ENCODE measurements at places on chromosomes 4 and X. TPM values are rescaled to one million over a fixed set of nuclear protein-coding genes. Genes with fewer than 3 reads are reported as not detected.

DNA sequence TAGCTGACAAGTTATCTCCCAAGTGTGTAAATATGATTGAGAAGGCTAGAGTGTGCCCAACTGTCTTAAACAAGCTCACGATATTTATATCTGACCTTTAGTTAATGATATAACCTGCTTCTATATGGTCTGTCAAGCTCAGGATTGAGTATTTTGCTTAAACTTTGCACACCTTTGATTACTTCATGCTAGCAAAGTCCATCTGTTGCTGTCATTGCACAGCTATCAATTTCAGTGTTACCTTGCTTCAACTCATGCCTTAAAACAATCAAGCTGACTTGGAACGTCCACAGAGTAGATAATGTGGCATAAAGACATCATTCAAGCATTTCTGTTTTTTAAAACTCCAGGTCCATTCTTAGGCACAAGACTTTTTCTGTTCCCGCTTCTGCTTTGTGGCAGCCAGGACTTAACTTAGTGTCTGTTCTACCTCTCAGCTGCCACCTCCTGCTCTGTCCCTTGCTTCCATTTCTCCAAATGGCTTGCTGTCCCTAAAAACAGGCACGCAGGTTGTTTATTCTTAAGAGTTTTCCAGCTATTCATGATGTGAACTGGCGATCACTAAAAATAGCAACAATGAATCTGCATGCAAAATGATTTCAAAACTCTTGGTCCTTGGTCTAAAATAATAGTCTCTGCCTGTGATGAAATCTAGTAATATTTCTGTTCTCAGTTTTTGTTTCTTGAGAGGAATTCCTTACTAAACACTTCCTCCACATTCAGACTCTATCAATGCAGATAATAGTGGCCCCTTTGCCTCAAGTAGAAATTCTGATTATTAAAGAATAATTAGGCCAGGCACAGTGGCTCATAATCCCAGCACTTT, 16.3 kb upstream of the NEIL3 start:
- no peak for DNase-seq

The TCEAL6 gene
- total RNA-seq, result not detected

- DNase-seq, result peak; percentile 60
These were observed 34.5 kb upstream of the FAM9C start for GRCh38 chrX:13078739-13079444.

DNA sequence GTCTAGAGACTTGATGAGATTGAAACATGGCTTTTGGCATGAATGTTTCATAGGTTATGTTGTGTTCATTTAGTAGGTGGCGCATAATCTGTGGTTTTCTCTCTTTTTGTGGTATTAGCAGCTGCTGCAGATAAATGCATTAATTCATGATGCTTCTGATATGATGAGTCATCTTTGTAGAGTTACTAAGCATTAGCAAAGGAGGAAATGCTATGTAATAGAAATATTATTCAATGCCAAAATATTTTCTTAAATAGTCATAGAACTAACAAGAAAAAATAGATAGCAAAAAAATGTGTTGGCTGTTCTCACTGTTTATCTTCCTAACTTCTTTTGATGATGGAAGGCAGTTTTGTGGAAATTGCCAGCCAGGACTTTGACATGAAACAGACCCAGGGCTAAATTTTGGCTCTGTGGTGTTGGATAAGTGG, 3.6 kb downstream of the ZXDB start:
- DNase-seq, result peak; percentile 66

The ADGRG2 gene
- total RNA-seq, result not detected

DNA sequence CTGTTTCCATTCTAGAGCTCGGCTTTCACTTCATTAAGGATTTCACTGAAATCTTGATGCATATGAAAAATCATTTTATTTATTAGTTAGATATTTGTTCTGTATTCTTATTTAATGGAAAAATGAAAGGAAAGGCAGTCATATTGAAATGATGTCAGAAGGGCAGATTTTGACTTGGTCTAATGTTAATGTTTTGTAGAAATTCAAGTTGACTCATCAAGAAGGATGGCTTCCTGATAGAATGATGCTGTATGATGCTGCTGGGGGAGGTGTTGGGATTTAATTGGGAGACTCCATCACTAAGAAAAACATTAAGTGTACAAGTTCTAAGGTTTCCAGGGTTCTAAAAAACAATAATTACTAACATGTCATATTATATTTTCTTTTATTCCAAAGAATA, 204.8 kb downstream of the PDGFC start:
- peak; percentile 17 for DNase-seq

- no peak for DNase-seq
These were observed 108.8 kb upstream of the BMP2K start for GRCh38 chr4:78667325-78667724.

DNA sequence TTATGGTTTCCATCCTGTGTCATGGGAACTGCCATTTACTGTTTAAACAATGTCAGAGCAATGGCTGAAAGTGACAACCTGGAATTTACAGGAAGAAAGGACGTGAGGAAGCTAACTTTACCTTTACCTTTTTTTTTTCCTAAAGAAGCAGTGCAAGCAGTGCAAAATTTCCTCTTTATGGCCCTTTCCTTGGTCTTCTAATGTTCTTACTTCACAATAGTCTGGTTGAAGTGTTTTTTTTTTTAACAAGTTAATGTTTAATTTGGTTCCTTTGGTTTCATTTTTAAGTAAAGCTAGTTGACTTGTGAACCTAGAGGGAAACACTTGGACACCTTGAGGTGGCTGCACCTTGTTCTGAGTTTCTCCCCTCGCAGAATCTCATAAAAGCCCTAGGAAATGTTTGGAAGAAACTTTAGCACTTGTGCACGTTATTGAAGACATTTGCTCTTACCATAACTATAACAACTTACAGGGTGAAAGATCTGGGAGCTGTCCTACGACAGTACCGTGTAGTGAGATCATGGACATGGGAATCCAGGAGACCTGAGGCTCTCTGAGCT, 1.8 kb downstream of the SGMS2 start:
- DNase-seq, result no peak

The SPP1 gene
- 9.0 TPM for total RNA-seq

DNA sequence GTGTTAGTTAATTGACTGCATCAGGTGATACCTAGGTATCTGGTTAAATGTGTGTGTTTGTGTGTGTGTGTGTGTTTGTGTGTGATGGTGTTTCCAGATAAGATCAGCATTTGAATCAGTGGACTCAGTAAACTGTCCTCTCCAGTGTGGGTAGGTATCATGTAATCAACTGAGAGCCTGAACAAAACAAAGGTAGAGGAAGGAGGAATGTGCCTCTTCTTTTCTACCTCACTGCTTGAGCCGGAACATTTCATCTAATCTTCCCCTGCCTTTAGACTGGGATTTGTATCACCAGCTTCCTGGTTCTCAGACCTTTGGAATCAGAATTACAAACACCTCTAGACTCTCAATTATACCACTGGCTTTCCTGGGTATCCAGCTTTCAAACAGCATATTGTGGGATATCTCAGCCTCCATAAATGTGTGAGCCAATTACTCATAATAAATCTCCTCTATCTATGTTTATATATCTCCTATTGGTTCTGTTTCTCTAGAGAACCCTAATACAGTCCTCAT, 120.5 kb downstream of the TBCK start:
- DNase-seq, result no peak

GRCh38 chrX:38859602-38860001, 58.3 kb downstream of the MID1IP1 start:
- peak; percentile 16 for DNase-seq

The CTAG1B gene
- not detected for total RNA-seq

GRCh38 chr4:186416451-186417060, 138.8 kb downstream of the MTNR1A start:
- DNase-seq, result no peak

DNA sequence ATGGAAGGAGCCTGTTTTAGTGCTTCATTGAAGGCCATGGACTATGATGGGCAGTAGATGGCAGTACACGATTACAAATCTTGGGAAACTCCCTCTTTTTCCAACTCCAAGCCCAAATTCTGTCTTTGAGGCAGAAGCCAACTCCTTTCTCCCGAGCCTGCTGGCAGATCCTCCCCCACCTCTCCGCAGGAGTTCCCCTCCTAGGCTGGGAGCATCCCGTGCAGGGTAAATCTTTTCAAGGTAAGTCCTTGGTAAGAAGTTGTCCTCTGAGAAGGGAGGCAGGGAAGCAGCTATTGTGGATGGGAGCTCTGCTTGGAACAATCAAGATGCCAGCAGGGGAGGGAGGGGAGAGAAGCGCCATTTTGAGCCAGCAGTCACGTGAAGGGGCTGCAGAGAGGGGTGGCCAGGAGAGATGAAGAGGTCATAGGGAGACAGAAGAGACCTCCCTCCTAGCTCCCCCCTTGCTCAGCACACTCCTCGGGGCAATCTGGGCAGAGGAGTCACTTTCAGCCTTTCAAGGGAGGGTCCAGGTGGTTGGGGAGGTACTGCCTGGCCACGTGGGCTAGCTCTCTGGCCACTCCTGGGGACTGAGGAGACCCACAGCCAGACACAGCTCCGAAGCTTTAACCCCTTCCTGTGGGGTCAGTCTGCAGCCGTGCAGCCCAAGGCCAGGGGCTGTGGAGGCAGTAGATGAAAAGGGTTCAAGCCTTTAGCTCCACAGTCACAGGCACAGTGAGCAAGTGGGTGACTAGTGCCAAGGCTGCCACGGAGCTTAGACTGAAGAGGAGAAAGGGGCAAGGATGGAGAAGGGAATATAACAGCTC, 9.6 kb downstream of the CC2D2A start:
- peak; percentile 86 for DNase-seq

GRCh38 chr4:166535865-166536264, 662.8 kb downstream of the TLL1 start:
- no peak for DNase-seq

DNA sequence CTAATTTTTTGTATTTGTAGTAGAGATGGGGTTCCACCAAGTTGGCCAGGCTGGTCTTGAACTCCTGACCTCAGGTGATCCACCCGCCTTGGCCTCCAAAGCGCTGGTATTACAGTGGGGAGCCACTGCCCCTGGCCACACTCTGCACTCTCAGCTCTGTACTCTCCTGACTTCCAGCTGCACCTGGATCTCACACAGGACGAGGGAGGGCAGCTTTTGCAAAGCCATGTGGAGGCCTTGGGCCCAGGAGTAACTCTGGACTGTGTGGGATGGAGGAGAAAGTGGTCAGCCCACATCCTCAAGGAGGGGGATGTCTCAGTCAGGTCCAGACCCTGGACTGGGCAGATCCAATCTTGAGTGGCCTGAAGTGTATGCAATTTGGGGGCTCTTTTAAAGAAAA, 23.0 kb downstream of the NAT8L start:
- DNase-seq, result no peak

DNA sequence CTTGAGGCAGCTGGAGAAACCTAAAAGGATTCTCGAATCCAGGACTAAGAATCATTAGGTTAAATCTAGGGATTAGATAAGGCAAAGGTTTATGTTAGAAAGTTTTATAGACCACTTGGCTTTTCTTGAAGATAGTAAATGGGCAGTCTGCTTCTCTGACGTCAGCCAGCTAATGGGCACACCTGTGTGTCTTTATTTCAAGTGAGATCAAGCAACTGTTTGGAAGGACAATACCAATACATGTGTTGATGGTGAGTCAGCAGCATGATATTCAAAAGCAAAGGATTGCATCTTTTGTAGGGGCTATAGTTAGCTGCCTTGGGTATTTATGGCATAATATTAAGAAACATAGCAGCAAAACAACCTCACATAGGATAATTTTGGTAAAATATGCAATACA, 46.5 kb upstream of the GRPR start:
- DNase-seq, result no peak

DNA sequence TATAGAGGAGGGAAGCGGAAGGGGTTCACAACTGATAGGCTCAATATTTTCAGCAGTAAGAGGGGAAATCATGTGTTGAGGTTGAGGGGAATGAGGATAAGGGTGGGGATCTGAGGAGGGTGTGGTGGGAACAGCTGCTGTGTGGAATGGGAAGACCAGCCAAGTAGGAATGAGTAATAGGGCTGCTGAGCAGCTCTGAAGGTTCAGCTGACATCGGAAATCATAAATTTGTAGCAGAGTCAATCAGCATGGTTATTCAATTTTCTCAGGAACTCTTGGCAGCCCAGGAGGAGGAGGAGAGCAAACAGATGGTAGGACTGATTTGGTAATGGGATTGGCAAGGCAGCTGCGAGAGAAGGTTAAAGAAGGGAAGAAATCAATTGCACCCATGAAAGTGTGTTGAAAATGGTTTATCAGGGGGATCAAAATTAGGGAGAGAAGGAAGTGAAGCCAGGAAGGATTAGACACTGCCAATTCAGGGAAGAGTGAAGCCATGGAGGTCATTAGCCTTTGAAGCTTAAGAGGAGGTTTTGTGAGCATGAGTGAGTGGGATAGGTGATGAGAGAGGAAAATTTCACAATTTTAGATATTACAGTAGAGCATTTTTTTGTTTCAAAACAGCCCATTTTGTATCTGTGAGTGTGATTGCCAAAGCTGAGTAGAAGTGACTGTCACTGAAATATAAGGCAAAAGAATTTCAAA, 82.6 kb downstream of the PCDH7 start:
- no peak for DNase-seq

- DNase-seq, result no peak
These were observed 71.9 kb upstream of the PHOX2B start for GRCh38 chr4:41820473-41820872.

GRCh38 chr4:128574706-128575105, 234.8 kb upstream of the JADE1 start:
- DNase-seq, result peak; percentile 44

The SSX4 gene
- total RNA-seq, result not detected

GRCh38 chr4:26826721-26827120, 33.9 kb upstream of the STIM2 start:
- DNase-seq, result no peak

The KLHL4 gene
- not detected for total RNA-seq

- DNase-seq, result peak; percentile 63
These were observed 99.4 kb downstream of the C4orf51 start for GRCh38 chr4:145779319-145779801.

DNA sequence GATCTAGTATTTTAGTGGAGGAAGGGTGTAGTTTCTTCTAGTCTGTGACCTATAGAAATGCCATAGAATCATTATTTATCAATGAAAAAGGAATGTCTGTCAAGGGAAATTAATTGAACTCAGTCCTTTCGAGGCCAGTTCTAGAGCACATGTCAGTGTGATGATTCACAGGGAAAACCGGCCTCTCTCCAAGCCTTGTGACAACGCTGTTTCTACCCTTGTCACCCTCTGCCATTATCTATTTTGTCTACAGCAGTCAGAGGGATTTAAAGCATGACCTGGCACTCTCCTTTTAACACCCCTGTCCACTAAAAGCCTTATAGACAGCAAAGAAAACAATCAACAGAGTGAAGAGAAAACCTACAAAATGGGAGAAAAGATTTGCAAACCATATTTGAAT, 119.8 kb downstream of the DRD5 start:
- no peak for DNase-seq

The XIAP gene
- 41.0 TPM for total RNA-seq

GRCh38 chr4:131978120-131978519, 1171.0 kb upstream of the PCDH10 start:
- DNase-seq, result no peak

- peak; percentile 70 for DNase-seq
These were observed 281.6 kb downstream of the SLC7A11 start for GRCh38 chr4:137960371-137961050.

The MAGEB2 gene
- not detected for total RNA-seq

The AIMP1 gene
- total RNA-seq, result 63.0 TPM

DNA sequence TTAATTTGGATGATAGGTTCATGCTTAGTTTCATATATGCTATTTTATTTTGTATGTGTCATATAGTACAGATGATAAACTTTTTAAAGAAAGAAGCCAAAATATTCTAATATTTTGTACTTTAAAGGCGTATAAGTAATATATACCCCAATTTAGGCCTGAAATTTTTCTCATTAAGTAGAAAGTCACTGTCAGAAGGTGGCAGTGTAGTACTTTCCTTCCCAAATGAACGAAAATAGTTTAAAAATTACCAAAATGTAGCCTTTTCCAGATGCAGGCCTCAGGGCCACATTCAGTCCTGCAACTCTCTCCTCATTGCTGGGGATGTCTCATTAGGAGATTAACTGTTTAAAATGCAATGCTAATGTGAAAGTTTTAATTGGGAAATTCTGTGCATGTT, 1263.6 kb downstream of the C4orf33 start:
- peak; percentile 37 for DNase-seq

Data from HFFc6 (cell line).